ENCODE measurements at places on chromosomes 1 and 21. TPM values are rescaled to one million over a fixed set of nuclear protein-coding genes. Genes with fewer than 3 reads are reported as not detected.

Gene SH3BGR
- total RNA-seq = 67.2 TPM

Gene C8B
- total RNA-seq = not detected

Gene IFFO2
- 9.0 TPM for total RNA-seq

Gene VWA5B1
- total RNA-seq = 0.31 TPM

Gene FYB2
- 9.1 TPM for total RNA-seq

Gene RBM11
- total RNA-seq = 0.15 TPM

Gene RCSD1
- total RNA-seq = 51.5 TPM

Gene SGIP1
- 12.2 TPM for total RNA-seq

Gene F13B
- not detected for total RNA-seq

Gene RNF223
- not detected for total RNA-seq

Gene LCA5L
- total RNA-seq = 1.1 TPM

Gene LCE3D
- not detected for total RNA-seq

Gene RCC2
- total RNA-seq = 16.5 TPM
